NCI-H2227 treated with DMSO at 0.1 percent for 48 hours (cell line): ENCODE measurements at places on chromosomes 16 and 17.
A peak's percentile ranks its signal among the peaks of the same experiment; 100 is the strongest.

DNA sequence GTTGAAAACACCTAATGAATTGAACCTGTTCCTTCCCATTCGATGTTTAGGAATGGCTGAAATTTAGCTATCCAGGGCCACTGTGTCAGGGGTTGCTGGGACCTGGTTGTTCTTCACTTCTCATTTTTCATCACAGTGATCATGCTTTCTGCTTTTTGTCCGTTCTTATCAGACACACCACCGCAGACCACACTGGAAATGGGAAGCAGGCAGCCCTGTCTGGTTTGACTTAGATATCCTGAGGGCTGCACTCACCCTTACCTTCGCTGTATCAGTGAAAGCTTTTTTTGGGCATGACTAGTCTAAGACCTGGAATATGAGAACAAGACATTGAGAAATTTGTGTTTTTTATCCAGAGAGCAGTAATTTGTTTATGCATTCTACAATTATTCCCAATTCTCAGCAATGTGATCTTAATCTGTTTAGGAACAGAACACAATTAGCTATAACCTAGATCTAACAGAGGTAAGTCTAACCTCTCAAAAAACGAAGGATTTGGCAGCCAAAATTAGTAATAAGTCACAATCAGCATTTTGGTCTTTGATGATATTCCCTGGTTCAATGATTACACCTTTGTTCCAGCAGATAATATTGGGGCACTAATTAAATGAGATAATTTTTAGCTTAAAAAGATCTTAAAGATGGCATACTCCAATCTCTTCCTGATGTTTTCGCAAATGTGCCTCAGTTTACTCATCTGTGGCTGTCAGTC is 126.0 kb upstream of the GOT2 start:
- no peak for DNase-seq

GRCh38 chr16:48790151-48790550 is 180.2 kb upstream of the N4BP1 start:
- DNase-seq, result no peak

DNA sequence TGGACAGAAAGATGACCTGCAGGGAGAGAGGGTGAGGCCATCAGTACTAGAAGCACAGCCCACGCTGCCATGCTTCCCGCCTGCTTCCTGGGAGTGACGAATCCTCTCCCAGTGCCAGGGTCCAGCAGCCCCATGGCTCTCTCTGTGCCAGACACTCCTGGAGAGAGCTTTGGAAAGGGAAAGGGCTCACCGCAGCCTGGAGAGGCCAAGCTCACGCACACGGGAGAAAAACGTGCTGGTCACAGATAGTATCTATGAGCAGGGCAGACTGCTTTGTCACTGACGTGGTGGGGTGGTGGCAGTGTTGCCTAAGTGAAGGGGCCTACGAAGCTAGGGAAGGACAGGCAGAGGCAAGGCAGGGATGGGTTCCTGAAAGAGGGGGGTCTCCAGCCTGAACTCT is 5.4 kb downstream of the WBP2 start:
- DNase-seq, result no peak

DNA sequence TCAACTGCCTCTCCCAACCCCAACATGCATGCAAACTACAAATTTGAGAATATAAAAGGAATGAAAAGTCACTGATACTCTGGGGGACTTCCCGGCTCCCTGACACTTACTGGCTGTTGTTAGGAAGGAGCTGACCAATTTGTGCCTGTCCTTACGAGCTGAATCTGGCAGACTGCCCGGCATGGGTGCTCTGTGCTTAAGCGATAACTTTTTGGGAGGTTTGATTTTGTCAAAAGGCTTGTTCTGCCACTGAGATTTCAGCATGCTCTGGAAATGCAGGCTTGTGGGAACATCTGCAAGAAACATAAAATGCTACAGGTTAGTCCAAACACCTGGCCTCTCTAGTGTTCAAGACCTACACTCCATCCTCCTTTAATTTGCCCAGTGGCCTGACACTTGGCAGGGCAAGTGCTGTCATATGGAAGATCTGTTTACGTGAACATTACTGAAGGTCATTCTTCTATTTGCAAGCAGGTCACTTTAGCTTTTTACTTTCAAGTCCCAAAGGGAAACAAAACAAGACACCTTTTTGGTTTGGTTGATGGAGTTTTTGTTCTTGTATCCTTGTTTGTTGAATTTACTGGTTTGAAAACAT is 40.6 kb downstream of the STH start:
- no peak for DNase-seq

GRCh38 chr17:46782250-46782953 is 36.1 kb downstream of the WNT3 start:
- no peak for DNase-seq

GRCh38 chr17:48747445-48748363 is 19.2 kb upstream of the HOXB13 start:
- DNase-seq, result no peak

GRCh38 chr16:10172848-10173655 is 9.2 kb downstream of the GRIN2A start:
- no peak for DNase-seq

- no peak for DNase-seq
Observed at GRCh38 chr16:4288148-4288921, 15.5 kb upstream of the TFAP4 start.

GRCh38 chr17:12358477-12358876 is 307.2 kb upstream of the MYOCD start:
- no peak for DNase-seq

DNA sequence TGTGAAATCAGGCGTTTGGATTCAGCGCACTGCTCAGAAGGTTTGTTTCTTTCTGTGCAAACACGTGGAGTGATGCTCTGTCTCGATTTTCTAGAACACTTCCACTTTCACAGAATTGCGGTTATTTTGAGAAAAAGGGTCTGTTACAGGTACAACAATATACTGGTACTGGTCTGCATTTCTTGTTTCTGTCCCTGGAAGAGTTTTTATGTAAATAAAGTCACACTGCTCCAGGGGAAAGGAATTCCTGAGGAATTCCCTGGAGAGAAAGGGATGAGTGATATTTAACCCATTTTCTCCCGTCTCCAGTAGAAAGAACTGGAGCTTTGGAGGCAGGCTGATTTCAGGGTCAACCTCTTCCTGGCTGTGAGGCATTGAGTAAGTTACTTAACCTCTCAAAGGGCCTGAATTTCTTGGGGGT is 16.2 kb upstream of the RMI2 start:
- DNase-seq, result no peak

DNA sequence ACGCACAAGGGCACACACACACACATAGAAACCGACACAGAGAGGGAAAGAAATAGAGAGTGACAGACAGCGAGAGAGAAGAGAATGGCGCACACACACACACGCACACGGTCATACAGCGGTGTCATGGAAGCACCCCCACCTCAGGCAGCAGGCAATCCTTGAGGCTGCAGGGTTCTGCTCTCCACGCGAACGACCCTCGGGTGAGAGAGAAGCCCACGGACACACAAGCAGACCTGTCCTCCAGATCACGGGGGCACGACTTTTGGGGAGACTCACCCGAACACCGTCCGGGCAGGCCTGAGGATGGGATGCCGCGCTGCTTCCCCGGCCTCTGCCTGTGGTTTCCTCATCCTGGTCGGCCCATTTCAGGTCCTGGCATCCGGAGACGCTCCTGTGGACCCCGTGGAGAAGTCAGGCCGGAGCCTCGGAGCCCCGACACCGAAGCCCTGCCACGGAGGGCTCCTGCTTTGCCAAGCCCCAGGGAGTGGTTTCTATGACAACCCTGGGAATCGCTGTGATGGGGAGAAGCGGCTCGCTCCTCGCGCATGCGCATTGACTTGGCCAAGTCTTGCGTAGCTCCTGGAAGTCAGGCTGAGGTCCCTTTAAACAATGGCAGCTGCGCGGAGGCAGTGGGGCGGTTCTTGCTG is 118.2 kb upstream of the KCNJ18 start:
- DNase-seq, result peak; percentile 67

DNA sequence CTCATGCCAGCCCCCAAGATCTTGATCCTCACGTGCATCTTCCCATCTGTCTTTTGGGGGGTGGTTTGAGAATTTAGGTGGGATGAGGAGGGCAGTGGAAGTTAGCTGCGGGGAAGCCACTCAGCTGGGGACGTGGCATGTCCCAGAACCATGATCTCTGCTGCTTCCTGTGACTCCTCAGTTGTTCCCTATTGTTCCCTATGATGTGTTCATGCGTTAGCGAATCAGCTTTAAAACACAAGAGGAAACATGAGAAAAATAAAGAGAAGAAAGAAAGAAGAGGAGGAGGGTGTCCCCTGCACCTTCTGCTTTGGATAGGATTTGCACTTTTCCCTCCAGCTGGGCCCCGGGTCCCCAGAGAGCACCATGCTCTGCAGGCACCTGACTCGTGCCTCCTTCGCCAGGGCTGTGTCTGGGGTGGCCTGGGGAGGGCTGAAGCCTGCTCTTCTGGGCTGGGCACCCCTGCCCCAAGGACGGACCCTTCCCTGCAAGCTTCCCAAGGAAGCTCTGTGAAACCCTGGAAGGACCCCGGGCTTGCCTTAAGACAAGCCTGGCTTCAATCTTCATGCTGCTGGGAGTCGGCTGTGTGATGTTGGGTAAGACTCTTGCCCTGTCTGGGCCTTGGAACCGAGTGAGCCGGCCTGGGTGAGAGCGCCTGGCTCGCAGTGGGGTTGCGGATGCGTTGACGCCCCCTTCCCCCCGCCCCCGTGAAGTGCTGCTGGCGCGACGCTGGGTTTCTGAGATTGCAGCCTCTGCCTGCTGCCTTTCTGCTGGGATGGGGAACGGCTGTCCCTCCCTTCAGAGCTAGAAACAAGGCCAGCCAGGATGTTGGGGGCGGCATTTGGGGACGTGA is 62.8 kb upstream of the CIBAR2 start:
- DNase-seq, result no peak

GRCh38 chr16:3000540-3000939 is 12.2 kb upstream of the CLDN9 start:
- DNase-seq, result no peak

- DNase-seq, result no peak
Observed at GRCh38 chr17:68295086-68295485, 3.8 kb downstream of the ARSG start.

GRCh38 chr17:3032258-3033247 is 30.9 kb downstream of the OR1D5 start:
- DNase-seq, result no peak

DNA sequence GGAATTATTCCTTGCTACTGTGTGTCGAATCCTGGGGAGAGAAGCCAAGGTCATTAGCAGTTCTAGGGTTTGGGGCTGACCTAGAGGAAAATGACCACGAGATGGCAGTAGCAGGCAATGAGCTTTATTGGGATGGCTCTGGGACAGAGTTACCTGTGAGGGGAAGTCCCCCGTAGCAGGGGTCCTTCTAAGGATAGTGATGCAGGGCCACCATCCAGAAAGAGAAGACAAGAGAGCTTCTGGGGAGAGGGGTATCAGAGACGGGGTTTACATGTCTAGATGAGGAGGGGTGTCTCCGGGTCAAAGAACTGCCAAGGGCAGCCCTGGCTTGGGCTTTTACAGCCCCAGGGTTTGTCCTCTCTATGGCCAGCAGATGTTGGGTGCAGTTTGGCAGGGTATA is 6.4 kb upstream of the GGT6 start:
- DNase-seq, result peak; percentile 45

GRCh38 chr16:4403133-4403949 is 13.1 kb downstream of the CORO7 start:
- no peak for DNase-seq

- no peak for DNase-seq
Observed at GRCh38 chr16:59341368-59341767, 607.3 kb upstream of the GOT2 start.

DNA sequence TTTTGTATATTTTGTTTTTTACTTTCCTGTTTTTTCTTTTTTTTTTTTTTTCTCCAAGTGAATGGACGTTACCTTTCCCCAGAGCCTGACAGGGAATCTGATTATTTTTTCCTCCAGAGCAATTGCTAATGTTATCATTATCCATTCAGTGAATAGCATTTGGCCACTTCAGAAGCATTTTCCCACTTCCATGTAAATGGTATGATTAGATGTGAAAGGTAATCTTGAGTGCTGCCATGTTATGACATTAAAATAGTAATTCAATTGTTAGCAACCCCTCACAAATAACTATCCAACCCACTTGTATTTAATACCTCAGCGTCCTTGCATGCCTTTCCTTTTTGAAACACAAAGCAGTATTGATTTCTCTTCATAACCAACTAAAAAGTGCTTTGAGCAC is 1243.8 kb downstream of the CDH8 start:
- DNase-seq, result no peak

DNA sequence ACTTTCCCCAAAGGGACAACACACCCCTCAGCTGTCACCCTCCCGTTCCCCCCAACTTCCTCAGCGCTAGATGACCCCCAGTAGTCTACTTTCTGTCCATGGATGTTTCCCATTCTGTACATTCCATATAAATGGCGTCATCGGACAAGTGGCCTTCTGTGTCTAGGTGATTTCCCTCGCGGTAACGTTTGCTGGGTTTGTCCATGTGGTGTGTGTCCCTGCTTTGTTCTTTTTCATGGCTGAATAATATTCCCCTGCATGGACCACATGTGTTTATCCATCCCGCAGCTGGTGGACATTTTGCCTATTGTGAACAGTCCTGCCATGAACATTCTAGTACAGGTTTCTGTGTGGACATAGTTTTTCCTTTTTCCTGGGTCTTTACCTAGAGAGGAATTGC is 7.3 kb upstream of the TEDC2 start:
- no peak for DNase-seq

DNA sequence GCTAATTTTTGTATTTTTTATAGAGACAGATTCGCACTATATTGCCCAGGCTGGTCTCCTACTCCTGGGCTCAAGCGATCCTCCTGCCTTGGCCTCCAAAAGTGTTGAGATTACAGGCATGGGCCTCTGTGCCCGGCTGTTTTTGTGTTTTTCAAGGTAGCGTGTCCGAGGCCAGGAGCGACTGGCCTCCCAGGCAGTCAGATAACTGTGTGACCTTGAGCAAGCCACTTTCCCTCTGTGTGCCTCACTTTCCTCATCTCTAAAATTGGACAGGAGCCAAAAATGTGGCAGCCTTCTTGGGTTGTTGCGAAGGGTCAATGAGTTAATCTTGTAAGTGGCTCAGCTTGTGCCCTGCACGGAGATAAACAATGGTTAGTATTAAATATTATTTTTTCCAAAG is 2.4 kb downstream of the ABCC1 start:
- no peak for DNase-seq

GRCh38 chr17:50221266-50221863 is 19.9 kb upstream of the COL1A1 start:
- no peak for DNase-seq

DNA sequence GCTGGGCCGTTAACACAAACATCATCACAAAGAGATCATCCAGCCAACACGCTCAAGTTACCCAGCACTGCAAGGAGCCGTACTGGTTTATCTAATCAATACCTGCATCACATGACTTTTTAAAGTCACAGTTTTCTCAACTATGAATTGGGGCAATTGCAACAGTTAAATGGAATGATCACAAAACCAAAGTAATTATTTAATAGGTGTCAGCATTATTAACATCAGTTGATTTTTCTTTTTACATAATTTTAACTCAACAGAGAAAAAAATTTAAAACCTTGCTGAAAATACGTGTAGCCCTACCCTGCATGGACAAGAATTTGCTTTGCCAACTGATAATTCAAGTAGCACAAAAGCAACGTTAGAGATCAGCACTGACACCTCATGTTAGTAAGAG is 95.7 kb upstream of the SOX9 start:
- no peak for DNase-seq

GRCh38 chr17:79691931-79692330 is 38.8 kb upstream of the ENPP7 start:
- DNase-seq, result no peak

- DNase-seq, result no peak
Observed at GRCh38 chr16:65119901-65120401, 1.9 kb downstream of the CDH11 start.
